ENCODE measurements at places on chromosomes 12 and 14.
A peak's percentile ranks its signal among the peaks of the same experiment; 100 is the strongest.

- no peak for DNase-seq
These were observed 8.9 kb downstream of the FOXA1 start for GRCh38 chr14:37585971-37586796.

DNA sequence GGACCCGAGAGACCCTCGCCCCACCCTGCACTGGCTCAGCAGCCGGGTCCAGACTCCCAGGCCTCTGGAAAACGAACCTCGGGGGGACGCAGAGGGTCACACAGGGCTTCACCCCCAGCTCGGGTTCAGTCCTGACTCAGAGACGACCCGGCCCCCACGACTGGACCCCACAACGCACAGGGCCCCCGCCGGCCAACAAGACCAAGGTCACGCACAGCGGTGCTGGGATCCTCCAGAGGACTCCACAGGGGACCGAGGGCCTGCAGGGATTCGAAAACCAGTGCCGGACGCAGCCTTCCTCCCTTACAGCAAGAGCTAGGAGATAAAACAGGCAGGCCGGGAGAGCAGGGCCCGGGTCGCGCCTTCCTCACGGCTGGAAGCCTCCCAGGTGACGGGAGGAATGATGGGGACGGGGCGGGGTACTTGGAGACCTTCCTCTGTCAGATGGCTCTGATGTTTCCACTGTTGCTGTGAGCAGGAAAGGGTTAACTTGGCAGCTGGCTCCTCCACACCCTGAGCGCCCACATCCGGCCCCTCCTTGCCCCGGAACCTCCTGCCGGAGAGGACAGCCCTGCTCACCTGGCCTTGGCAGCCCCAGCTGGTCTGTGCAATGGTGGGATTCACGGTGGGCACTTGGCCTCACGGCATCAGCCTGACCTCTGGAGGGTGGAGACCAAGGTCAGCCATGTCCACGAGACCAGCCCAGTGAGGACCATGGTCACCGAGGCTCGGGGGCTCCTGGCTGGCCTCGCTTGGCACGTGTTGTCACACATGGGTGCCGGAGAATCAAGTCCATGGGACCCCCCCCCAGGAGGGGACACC is 46.2 kb downstream of the GALNT9 start:
- no peak for DNase-seq

GRCh38 chr12:132445884-132446632 is 43.9 kb upstream of the FBRSL1 start:
- DNase-seq: no peak

- DNase-seq: no peak
These were observed 39.3 kb upstream of the AMN start for GRCh38 chr14:102883089-102883541.

DNA sequence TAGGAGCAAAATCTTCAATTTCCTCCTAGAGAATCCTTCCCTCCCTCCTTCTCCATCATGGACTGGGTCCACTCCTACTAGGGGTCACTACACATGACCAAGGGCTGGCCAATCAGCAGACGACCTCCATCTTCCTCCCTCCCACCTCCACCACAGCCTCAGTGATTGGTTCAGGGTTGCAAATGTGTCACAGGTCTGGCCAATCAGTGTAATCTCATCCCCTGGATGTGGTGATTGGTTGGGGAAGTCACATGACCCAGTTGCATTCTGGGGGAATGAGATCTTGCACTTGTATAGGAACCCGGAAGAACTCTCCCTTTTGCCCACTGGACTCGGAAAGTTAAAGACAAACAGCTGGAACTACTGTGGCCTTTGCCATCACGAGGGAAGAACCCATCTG is 169.2 kb downstream of the PIWIL1 start:
- no peak for DNase-seq

DNA sequence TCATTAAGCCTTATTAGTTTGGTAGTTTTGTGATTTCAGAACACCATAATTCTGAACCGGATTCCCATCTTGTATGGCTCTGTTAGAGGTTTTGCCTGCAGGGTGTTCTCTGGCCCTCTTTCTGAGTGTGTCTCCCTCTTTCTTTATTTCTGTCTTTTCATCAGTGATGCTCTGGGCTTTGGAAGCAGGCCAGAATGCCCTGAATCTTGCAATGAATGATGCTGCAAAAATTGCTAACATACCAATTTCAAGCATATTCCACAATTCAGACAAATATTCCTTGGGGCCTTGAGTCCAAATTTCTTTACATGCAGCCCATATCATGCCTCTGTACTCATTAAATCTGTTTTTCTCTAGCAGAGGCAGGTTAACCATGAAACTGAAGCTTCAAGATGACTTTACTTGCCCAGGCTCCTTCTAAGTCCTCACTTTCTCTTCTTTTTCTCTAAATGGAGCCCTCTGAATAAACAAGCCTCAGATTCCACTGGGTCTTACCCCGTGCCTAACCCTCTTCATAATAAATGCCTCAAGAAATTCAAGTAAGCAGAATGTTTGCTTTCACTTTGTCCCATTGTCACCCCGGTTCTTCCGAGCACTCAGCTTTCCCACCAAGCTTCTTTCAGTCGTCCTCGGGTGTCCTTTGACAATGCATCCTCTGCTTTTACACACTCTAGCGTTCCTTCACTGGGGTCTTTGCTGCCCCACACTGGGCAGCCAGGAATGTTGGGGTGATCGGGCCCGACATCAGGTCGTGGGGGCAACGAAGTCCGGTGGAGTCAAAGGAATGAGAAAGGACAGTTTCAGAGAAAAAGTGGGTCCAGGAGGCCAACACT is 78.8 kb upstream of the SLC38A4 start:
- DNase-seq: no peak

DNA sequence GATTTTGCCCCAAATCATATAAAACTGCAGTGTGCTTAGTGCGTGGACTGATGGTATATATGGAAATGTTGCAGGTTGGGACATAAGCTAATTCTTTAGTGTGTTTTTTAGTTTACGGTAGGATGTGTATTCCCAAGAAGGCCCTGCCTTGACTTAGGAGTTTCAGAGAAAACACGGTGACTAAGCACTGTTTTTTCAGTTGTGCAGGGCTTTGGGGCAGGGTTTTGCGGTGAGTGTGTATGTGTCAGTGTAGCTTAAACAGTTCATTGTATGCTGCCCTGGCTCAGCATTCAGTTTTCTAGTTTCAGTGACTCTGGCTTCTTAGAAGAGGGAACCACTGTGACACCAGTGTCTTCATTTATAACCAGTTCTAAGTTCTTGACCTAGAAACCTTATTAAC is 101.2 kb downstream of the AKAP6 start:
- DNase-seq: peak; percentile 96

GRCh38 chr14:20971705-20972021 is 16.4 kb downstream of the RNASE2 start:
- DNase-seq: no peak

- DNase-seq: peak; percentile 42
These were observed 55.7 kb downstream of the VRK1 start for GRCh38 chr14:96852823-96853422.

GRCh38 chr12:94670075-94670474 is 19.7 kb upstream of the TMCC3 start:
- no peak for DNase-seq

DNA sequence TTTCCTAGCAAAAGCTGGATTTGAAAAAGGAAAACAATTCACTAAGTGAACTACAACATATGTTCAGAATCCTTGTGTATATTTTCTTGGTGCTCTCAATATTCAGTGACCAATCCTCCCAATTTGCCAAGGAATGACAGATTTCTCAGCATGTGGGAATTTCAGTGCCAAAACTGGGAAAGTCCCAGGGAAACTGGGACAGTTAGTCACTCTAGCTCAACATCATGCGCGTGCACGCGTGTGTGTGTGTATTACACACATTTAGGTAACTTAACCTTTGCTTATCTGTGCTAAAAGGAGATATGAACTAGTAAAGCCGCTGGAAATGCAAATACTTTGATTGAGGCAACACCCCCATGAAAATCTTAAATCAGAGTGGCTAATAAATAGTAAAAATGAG is 26.1 kb upstream of the SLC6A13 start:
- DNase-seq: peak; percentile 59

GRCh38 chr12:31020385-31021166 is 53.1 kb upstream of the DDX11 start:
- no peak for DNase-seq

DNA sequence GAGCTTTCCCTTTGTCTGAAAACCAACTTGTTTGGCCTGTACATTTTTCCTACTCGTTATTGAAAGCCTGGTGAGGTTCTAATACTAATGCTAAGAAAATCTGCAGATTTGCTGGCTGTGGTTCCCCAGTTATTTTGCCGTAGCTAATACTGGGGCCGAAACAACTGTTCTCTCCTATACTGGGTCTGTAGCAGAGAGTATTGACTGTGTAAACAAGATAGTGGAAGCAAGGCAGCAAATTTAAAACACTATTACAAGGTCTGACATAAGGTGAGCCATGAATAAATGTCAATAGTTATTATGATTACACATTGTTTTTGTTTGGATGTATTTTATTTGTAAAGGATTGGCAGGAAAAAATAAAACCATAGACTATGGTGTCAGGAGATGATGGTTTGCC is 1244.0 kb downstream of the AACS start:
- DNase-seq: no peak

GRCh38 chr12:668090-668481 is 4.8 kb upstream of the NINJ2 start:
- DNase-seq: no peak

GRCh38 chr12:47772094-47772660 is 861 bp upstream of the SLC48A1 start:
- no peak for DNase-seq

DNA sequence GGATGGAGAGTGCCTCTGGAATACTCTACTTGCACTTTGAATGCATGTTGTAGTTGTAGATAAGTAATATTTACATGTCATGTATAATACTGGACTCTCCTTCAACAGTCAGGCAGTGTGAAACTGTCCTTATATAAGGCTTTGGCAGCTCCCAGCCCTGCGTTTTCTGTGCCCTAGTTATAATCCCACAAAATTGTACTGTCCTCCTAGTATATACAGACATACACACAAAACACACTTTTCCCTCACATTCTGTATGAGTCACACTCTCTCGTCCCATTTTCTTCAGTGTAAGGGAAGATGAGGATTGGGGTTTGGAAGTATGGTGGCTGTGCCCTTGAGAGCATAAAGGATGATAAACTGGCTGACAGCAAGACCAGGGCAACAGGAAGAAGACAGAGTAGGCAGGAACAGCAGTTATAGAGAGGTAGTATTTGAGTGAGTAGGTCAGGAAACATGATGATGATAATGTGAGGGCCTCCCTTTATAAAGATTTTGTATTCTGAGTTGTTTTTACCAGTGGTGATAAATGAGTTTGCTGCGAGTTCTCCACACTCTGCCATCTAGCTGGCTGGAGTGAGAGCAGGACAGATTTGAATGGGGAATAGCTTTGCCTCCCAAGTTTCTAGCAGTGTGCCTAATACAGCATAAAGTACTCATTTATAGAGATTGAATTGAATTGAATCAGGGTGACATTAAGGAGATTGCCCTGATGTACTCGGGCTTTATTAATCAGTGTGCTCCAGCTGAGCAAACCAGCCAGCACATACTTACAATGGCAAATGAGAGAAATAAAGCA is 5.0 kb downstream of the CREBL2 start:
- DNase-seq: no peak

DNA sequence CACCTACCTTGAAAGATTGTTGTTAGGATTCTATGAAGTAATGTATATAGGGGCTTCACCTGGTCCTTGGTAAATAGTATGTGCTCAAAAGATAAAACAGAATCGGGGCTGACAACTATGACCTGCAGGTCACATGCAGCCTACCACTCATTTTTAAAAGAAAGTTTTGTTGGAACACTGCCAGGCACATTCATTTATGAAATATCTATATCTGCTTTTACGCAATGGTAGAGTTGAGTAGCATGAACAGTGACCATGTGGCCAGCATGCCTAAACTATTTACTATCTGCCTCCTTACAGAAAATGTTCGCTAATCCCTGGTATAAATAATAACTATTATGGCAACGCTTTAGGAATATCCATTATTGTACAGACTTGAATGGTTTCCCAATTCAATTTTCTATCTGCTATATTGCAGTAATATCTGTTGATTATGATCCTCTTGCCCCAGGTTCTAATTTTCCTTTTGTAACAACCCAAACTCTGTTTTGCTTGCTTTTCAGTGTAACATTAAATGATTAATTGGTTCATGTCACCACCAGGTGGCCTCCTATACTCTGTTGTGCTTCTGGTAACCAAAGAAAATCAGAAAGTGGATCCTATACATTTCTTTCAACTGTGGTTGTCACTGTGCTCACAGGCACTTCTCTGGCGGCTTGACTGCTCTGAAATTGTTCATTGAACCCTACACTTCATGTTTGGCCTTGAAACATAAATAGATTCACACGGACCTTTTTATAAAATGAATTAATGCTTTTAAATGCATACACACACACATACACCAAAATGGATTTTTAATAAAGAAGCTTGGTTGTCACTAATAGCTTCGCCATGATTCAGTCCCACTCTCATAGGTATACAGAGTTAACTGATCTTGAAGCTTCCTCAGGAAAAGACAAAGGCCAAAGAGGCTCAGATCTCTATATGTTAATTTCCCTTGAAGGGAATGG is 227.7 kb upstream of the NPAS3 start:
- DNase-seq: peak; percentile 47

DNA sequence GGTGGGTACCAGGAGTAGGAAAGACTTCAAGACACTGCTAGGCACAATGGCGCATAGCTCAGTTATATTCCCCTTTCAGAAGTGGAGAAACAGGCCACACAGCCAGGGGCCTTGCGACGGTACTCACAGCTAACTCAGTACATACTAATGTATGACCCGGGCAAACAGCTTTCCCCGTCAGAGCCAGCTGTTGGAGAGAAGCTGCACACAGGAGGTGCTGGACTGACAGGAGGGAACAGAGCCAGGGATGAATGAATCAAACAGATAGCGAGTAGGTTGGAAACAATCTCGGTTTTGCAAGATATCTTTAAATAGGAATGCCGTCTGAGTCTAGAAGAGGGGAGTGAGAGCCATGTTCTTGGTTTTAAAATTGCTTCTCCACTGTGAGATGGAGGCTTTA is 45.5 kb downstream of the PRIMA1 start:
- DNase-seq: no peak

- peak; percentile 58 for DNase-seq
These were observed 257.5 kb upstream of the HMGA2 start for GRCh38 chr12:65566751-65567150.

- DNase-seq: no peak
These were observed 595.6 kb upstream of the ATP2B1 start for GRCh38 chr12:90304231-90304630.

- peak; percentile 50 for DNase-seq
These were observed 90.6 kb upstream of the RTL1 start for GRCh38 chr14:100994082-100994481.

GRCh38 chr12:54891717-54892478 is 37.6 kb downstream of the MUCL1 start:
- DNase-seq: no peak

DNA sequence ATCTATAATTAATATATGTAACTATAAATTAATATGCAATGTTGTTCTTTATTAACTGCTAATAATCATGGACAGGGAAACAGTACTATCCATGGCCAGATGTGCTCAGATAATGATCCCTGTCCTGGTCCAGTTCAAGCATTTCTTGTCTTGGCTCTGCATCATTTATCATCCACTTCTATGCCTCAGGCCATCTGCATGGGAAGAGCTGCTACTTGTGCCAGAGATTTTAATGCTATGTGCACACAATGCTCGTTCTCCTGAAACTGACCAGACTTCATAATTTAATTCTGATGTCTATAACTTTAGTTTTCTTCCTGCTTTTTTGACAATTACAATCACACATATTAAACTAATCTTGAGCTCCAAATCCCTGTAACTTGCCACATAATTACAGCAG is 11.2 kb upstream of the TMX1 start:
- DNase-seq: no peak

GRCh38 chr12:113278141-113278540 is 56.8 kb downstream of the SLC8B1 start:
- DNase-seq: no peak

GRCh38 chr12:131221061-131221956 is 267.6 kb downstream of the ADGRD1 start:
- DNase-seq: no peak
